Stimulated activated CD8-positive, alpha-beta memory T cell treated with anti-CD3 and anti-CD28 coated beads, Interleukin-2, amount 100 ng/mL, for 48 hours (primary cell): ENCODE measurements at places on chromosomes 1 and 21.

GRCh38 chr1:17891205-17892110 lies 136.3 kb downstream of the ACTL8 start:
- no peak for DNase-seq

- peak; percentile 66 for DNase-seq
Observed at GRCh38 chr1:44652445-44653106, 21.7 kb downstream of the TMEM53 start.

DNA sequence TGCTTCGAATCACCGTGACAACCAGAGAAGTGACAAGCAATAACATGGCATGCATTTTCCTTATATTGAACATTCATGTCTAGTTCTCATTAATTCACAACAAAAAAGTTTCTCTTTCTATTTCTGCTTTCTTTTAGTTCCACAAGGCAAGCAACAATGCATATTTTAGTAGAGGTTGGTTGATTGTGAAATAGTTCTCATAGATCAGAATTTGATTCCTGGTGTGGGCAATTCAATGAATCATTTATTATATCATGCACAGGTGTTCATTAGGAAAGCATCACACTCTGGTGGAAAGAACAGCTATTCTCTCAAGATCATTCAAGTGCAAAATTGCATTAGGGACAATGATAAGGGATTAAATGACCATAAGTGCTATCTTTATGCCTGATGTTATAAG lies 980.9 kb downstream of the BRINP3 start:
- DNase-seq = no peak

GRCh38 chr1:227542153-227543120 lies 20.9 kb upstream of the ZNF678 start:
- DNase-seq = peak; percentile 81

- no peak for DNase-seq
Observed at GRCh38 chr1:77888081-77888780, at the start of gene NEXN. Gene NEXN, plus strand, starts transcription at chr1:77888624. Its CDS starts 27,483 bp downstream, at chr1:77916107.

DNA sequence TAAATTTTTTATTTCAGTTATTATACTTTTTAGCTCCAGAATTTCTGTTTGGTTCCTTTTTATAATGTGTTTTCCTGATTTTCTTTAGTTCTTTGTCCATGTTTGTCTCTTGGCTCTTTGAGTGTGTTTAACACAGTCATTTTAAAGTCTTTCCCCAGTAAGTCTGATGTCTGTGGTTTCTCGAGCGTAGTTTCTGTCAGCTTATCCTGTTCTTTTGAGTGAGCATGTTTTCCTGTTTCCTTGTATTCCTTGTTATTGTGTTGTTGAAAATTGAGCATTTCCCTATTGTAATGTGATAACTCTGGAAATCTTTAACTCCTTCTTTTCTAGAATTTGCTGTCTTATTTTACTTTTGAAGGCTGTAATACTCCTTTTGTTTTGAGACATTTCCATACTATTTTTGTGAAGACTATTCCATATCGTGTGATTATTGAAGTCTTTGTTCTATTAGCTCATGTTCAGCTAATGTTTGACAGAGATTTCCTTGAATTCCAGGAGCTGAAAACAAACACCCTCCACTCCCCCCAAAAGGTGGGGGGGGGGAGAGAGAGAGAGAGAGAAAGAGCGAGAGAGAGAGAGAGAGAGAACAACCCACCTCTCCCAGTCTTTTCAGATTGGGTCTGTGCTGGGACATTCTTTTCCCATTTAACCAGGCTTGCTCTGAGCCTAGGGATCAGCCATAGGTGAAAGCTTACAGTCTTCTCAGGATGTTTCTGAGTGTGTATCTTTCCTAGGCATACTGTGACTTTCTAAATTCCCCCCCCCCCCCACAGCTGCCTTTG lies 38.3 kb downstream of the SDCCAG8 start:
- DNase-seq = no peak

DNA sequence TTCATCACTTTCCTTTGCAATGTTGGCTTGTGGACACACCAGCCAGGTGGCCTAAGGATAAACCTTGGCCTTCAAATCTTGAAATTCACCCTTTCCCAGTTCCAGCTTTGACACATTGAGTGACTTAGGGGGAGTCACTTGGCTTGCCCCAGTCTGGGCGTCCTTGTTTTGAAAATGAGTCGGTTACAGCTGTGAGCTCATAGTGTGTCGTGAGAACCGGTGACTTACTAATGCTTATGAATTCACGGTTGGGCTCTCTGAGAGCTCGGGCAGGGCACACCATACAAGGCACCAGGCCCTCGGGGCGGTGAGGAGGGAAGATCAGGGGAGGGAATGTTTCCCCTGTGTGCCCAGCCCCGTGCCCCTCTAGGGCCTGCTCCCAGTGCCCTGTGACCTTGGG lies 126.9 kb upstream of the TMPRSS2 start:
- DNase-seq = no peak
